ENCODE measurements at places on chromosomes 5 and 9.

DNA sequence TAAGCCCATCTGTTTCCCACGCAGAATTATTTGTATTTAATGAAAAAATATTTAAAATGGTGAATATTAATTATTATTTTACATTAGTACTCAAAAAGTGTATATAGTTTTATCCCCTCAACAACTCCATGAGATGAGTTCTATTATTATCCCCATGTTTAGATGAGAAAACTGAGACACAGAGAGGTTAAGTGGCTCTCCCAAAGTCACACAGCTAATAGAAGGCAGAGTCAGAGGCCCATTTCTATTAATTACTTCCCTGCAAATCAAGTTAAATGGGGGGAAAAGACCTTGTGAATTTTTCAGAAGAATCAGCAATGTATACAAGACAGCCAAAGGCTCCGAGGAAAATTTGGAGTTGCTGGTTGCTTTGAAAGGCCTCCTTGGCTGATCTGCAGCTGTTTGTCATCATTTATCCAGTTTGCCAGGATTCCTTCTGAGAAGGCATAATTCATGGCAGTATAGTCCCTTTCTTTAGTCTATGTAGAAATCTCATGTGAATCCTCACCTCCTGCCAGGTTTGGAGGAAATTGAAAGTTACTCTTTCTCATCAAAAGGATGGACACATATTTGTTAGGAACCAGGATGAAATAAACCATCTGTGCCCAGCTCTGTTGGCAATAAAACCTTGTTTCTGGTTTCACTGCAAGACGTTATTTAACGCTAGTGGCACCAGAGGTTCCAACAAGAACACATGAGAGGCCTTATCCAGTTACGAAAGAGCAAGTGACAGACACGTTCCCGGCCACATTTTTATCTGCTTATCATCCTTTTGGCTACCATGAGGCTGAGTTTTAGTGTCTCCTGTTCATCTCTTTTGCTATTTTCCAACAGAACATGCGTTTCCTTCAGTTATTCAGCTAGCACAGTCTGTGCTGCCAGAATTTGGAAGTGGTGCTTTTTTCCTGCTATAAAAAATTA, 621 bp downstream of the FYB1 start:
- ATAC-seq = no peak

DNA sequence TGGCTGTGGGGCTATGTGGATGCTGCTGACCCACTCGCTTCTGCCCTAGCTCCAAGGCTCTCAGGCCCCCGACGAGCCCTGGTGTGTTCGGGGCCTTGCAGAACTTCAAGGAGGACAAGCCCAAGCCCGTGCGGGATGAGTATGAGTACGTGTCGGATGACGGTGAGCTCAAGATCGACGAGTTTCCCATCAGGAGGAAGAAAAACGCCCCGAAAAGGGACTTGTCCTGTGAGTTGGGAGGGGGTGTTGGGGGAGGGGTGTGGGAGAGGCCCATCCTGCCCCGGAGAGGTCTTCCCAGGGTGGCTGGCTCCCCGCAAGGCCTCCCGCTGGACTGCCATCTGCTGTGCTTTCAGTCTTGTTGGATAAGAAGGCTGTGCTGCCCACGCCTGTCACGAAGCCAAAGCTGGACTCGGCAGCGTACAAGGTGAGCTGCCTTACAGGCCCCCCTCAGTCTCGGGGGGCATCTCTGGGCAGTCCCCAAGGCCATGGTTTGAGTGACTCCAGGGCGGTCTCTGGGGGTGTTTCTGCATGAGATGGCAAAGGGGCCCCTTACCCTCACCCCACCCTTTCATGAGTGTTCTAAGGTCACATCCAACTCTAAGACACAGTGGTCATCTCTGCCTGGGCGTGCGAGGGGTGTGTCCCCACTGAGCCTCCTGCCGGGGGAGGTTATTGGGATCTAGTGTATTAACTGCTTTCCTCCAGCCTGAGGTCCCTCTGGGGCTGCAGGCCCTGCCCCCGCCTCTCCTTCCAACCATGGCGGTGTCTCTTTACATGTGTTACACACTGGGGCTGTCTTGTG, 89.5 kb downstream of the PHF2 start:
- ATAC-seq = no peak

DNA sequence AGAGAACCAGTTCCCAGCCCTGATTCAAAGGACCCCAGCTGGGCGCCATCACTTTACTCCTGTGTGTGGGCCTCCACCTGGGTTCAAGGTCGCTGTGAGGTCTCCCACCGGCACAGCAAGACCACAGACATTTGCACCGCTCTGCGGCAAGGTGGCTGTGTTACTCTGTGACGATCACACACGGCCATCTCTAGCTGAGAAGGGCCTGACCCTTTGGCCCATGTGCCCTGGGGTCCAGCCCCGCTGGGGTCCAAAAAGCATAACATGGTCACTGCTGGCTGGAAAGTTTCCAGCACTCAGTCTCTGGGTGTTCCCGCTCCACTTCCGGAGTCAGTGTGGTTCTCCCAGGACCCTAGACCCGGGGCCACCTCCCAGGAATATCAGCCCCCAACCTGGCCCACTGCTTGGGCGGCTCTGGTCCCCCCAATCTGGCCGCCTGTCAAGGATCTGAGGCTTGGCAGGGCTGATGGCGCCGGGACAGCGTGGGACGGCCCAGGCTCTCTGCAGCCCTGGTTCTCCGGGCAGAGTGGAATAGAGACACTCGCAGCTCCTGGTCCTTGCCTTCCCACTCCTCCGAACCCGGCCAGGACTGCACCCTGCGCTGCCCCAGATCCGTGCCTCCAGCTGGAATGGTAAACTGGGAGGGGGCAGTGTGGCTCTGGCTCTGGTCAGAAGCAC, 3.9 kb upstream of the LMX1B start:
- no peak for ATAC-seq

GRCh38 chr5:40112875-40113274, 566.8 kb upstream of the PTGER4 start:
- ATAC-seq = no peak

DNA sequence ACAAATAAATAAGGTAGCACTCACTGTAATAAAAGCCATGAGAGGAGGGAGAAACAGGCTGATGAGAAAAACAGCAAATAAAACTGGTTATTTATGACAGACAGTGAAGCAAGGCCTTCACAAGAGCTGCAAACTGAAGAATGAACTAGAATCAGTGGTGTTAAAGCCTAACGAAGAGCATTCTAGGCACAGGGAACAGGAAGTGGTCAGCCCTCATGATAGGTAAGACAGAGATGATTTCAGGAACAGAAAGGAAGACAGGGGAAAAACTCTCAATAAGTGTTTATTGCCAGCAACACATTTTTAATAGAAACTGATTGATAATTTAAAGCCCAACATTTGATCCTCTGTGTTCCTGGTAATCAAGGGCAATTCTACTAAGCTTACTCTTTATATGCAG, 124.5 kb downstream of the EDIL3 start:
- ATAC-seq = no peak

GRCh38 chr9:110258690-110259091, 2.4 kb upstream of the TXN start:
- no peak for ATAC-seq

- no peak for ATAC-seq
Measured at GRCh38 chr9:93218671-93219420, 34.9 kb downstream of the WNK2 start.

- no peak for ATAC-seq
Measured at GRCh38 chr5:96140496-96140895, 178.8 kb upstream of the ELL2 start.

DNA sequence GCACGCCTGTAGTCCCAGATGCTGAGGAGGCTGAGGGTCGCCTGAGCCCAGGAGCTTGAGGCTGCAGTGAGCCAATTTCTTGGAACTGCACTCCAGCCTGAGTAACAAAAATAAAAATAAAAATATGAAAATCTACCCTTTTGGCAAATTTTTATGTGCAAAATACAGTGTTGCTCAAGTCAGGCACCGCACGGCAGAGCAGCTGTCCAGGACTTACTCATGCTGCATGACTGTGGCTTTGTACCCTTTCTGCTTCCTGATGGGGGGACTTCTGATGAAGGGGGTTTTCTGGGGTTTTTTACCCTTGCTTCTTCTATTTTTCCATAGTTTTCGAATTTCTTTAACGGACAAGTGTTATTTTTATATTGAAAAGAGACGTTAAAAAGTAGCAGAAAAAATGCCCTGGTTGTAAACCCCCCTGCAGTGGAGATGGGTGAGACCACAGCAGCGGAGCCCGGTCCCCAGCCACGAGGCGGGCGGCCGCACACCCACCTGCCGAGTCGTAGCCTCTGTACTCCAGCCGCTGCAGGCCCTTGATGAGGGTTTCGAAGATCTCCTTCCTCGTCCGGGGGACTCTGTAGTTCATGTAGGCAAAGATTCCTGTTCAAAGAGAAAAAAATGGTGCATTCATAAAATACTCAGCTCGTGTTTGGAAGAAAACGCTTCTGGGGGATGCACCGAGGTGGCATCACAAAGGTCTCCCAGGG, 15.0 kb downstream of the GFPT2 start:
- no peak for ATAC-seq

- no peak for ATAC-seq
Measured at GRCh38 chr5:54832858-54833257, 152.5 kb downstream of the ESM1 start.

GRCh38 chr5:139470821-139471300, at the start of gene SMIM33:
TSS of gene SMIM33 (plus strand) at chr5:139471004. CDS start at chr5:139471122, 118 bp downstream.
- ATAC-seq = no peak

DNA sequence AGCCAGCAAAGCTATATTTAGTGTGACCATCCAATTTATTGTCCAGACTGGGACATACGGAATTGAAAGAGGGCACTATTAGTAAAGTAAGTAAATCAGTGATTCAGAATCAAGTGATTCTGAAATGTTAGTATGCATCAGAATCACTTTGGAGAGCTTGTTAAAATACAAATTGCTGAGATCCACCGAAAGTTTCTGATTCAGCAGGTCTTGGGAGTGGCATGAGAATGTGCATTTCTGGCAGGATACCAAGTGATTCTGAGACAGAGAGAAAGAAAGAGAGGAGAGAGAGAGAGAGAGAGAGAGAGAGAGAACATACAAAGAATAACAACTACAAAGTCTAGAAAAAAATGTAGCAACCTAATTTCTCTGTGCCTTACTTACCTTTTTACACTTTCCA, 65.4 kb upstream of the ASTN2 start:
- ATAC-seq = no peak

DNA sequence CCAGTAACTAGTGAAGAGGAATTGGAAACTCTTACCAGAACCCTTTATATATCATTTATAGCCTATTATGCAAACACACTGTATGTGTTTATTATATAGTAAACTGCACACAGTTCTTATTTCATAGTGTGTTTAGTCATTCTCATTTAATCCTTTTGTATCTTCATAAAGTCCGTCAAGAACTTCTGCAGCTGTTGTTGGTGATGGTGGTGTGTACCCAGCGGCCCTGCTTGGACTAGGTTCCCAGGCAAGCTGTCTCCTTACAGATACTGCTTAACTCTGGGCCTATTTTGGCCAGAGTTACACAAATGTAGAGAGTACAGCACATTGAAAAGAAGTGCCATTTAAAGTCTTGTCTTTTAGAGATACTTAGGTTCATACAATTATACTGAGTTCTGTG, 231.9 kb downstream of the NDUFS4 start:
- ATAC-seq = no peak

DNA sequence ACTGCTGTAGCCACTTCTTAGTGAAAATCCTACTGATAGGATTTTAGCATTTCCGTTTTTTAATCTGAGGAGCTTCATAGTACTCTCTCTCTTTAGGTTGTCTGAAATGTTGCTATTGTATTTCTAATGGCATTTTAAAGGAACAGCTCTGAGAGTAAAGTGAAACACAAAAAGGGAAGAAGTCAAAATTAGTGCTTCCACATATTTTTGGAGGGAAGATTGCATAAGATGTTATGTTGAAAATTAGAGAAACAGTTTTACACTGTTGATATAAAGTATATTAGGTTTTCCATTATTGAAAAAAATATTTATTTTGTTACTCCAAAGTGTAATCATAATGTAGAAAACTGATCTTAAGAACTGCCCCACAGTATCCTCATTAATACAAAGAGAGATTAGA, 525.1 kb downstream of the TAF11L14 start:
- no peak for ATAC-seq

DNA sequence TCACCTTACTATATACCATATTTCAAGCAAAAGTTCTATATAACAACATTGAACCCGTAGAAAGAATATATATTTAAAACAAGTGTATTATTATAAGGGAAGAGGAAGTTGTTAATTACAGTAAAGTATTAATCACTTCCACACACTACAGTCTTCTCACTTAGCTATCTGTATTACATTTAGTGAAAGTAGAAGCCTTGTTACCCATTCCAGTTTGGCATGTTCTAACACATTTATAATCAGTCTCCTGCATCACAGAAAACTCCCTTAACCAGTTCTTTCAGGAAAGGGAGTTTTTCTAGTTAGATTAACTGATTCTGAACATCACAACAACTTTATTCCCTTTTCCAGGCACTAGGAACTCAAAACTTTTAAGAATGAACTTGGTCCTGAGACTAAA, 6.9 kb downstream of the RAB14 start:
- no peak for ATAC-seq

- ATAC-seq = no peak
Measured at GRCh38 chr9:129547869-129548570, 72.9 kb downstream of the C9orf50 start.

- ATAC-seq = no peak
Measured at GRCh38 chr9:120473608-120474007, 106.4 kb downstream of the CDK5RAP2 start.

GRCh38 chr5:126998895-126999570, 31.3 kb downstream of the MARCHF3 start:
- ATAC-seq = no peak

DNA sequence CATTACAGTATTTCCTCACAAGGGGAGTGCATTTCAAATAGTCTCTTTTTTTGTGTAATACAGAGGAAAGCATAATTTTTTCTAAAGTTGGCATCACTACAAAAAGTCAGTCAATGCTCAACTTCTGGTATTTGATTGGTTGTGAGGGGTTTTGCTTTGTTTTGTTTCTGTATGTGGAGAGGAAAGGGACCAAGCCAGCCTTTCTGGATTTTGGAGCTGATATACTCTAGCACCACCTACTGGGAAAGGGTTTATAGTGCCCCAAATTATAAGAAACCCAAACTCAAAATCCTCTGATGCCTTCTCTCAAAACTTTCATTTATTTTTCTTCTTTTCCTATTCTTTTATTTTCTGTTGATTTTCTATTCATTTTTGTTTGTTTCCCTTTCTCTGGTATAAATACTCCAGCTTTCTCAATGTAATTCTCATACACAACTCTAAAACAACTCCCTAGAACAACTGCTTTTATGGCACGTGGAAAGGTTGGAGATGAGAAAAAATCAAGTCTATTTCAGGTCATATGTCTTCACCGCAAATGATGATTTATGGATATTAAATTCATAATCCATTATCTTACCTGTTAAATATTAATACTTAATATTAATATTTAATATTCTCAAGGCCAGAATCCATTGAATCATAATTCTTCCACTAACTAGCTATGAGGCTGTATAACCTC, 69.5 kb upstream of the ANXA1 start:
- ATAC-seq = peak; percentile 84

GRCh38 chr9:113026200-113026599, 14.2 kb upstream of the ZNF883 start:
- ATAC-seq = no peak

- no peak for ATAC-seq
Measured at GRCh38 chr5:101346447-101346846, 443.4 kb upstream of the ST8SIA4 start.

GRCh38 chr5:82925061-82925411, 152.2 kb downstream of the TMEM167A start:
- ATAC-seq = no peak

Data from SK-N-SH treated with all-trans-retinoic acid at 6 μM for 48 hours (cell line).